Adrenal gland (tissue), 19 donors: ENCODE measurements at places on chromosomes 12 and 14.

DNA sequence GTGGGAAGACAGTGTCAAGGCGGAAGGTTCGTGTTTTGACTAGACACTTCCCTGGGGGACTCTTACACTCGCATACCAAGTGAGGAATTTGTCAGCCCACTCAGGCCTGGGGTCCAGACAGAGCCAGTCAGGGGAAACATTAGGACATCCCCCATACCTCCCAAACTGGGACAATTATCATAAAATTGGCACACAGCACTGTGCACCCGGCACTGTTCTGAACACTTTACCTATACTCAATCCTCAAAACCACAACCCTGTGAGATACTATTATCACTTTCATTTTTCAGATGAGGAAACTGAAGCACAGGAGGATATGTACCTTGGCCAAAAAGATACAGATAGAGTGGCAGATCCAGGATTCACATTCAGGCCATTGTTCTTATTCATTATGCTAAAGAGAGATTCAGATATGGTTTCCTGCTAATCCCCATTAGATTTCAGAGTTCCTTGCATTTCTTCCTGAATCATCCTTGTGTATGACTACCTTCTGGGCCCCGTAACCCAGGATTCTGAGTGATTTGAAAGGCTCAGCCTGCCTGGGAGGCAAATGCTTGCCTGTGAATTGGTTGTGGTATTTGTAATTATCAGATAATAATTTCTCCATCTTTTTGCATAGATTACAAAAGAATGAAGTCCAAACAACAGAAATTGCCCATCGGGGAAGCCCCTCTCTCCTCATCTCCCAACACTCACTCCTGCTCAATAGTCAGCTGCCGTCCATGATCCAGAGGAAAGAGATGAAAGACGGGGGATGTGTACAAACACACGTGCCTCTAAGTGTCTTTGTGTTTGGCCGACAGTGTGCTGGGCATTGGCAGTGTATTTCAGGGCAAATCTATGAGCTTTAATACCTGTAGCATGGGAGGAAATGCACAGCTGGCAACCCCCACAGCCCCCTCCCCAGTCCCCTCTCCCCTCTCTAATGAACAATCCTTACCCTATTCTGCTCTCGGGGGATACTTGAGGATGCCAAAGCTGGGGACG lies 4.6 kb downstream of the TAC3 start:
- no peak for DNase-seq

- no peak for DNase-seq
Measured at GRCh38 chr12:21877293-21877982, 63.8 kb downstream of the ABCC9 start.

DNA sequence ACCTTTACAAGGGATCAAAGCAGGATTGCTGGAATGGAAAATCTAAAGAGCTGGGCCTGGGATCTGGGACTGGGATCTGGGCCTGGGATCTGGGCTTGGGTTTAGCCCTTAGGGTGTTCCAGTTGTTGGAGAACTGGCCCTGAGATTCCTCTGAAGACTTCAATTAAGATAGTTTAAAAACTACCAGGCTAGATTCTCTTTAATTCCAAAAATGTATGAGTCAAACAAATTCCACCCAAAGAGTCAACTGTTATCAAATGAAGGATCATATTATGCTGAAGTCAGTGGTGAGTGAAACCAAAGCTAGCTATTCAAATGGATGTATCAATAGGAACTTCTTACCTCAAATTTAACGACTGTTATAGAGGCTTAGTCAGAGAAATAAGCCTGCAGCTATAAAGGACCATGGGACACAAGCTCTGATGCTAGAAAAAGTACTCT lies 40.5 kb downstream of the LIMA1 start:
- DNase-seq = no peak

- no peak for DNase-seq
Measured at GRCh38 chr14:83826838-83827237, 1703.1 kb upstream of the FLRT2 start.

- DNase-seq = no peak
Measured at GRCh38 chr12:75862692-75863471, 168.7 kb downstream of the PHLDA1 start.

GRCh38 chr12:117688446-117688845 lies 280.3 kb downstream of the KSR2 start:
- no peak for DNase-seq

GRCh38 chr12:48943221-48943620 lies 14.1 kb downstream of the ARF3 start:
- DNase-seq = no peak

GRCh38 chr12:34605955-34606748 lies 583.9 kb downstream of the ALG10 start:
- DNase-seq = no peak

DNA sequence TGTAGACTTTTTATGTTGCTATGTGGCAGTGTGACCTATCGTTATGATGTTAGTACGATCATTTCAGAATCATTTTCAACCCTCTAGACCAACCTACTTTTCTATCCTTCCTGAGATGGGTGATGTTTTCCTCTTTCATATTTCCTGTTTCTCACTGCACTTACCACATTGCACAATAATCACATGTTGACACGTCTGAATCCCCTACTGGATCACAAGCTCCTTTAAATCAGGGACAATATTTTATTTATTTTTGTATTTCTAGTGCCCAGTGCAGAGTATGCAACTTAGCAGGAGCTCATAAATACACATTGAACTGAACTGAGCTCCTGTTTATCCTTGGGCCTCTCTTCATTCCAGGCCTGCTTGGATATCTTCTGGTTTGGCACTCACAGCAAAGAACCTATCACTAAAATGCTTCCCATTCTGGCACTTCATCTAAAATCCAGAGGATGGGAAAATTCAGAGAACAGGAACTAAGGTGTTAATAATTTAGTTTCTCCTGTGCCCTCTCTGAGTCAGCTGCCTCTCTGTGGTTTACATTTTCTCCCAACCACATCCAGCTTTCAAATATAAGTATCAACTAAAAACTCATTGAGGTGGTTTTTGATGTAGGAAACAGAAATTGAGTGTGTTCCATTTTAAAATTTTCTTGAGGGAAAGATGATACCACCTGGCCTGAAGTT lies 69.4 kb upstream of the DYRK2 start:
- DNase-seq = no peak
